ENCODE measurements at places on chromosomes 1 and 21.

GRCh38 chr1:246351721-246352120 is 155.4 kb downstream of the SMYD3 start:
- DNase-seq, result no peak

GRCh38 chr21:45167796-45168222 is 93.4 kb downstream of the ADARB1 start:
- DNase-seq, result no peak

- no peak for DNase-seq
These were observed 5.2 kb downstream of the INKA2 start for GRCh38 chr1:111733992-111734341.

DNA sequence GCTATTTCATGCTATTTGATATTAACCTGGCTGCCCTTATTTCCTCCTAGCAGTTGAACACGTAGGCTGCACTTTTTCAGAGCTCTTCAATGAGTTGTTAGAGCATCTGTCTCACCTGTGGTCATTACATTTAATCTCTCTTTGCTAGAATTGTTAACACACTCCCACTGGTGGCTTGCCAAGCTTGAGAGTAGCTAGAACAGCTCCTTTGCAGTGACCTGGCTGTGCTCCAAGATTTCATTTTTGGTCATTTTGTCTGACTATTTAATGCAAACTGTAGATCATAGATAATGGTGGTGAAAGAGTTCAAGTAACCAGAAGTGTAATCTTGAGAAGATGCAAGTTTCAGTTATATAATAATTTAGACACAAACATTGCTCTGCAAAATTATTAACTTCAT is 105.6 kb downstream of the LRRC7 start:
- DNase-seq, result no peak

DNA sequence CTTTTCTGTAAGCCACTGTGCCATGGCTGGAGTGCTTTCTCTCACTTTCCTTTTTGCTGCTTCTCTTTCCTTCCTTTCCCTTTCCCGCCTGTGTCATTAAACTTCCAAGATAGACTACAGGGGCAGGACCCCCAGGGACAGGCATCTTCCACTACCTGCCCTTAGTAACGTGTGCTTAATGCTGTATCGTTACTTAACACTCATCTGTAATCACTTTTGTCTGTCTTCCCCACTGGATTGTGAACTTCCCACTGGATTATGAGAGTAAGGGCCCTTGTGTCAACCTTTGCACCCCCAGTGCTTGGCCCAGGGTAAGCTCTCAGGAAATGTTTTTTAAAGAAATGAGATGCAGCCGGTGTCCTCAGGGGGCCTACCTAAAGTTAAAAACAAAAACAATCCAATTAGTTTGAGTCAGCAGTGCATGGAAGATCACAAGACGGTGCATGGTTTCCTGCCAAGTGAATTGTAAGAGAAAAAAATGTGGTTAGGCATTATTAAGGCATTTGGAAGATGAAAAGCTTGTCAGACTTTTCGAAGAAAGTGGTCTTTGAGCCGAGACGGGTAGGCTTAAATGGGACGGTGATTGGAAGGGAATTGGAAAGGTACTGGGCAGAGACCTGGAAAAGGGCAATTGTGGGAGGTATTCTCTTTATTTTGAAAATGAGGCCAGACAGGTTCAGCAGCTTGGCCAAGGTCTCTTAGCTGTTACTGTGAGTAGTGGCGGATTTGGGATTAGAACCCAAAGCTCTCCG is 958 bp downstream of the LYPLAL1 start:
- DNase-seq, result no peak

DNA sequence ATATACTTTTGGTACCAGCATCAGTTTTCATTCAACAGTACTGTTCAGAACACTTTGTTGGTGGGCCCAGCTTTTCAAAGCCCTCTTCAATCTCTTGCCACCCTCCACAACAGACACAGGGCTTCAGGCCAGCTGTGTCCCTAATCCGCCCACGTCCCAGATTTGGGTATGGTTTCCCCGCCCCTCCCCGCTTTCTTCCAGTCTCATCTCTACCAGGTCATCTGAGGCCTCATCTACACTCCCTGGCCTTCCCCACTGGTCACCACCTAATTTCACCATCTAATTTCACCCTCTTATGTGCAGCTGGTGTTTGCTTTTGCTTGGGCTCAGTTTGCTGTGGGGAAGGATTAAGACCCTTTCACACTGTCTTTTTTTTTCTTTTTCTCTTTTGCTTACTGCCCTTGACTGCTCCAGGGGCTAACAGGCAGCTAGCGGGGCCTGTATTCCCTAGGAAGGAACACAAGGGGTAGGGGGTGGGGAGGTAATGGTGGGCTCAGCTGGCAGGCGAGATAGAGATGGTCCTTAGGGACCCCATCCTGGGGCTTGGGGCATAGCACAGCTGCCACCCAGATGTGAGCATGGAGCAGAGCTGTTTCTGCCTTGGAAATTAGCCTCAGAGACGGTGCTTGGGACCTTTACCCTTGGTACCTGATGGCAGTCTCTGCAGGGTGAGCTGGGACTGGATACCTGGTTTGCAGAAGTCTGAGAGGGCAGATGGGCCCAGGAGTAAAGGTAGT is 3.8 kb upstream of the EPB41 start:
- no peak for DNase-seq

- DNase-seq, result no peak
These were observed 9.5 kb downstream of the ACTL8 start for GRCh38 chr1:17764591-17764990.

GRCh38 chr1:231750818-231751362 is 124.3 kb downstream of the DISC1 start:
- no peak for DNase-seq

GRCh38 chr21:39923476-39923875 is 56.2 kb downstream of the PCP4 start:
- no peak for DNase-seq

GRCh38 chr21:38236232-38236631 is 20.6 kb upstream of the KCNJ15 start:
- DNase-seq, result no peak

GRCh38 chr1:225539069-225539468 is 111.2 kb upstream of the LBR start:
- no peak for DNase-seq

DNA sequence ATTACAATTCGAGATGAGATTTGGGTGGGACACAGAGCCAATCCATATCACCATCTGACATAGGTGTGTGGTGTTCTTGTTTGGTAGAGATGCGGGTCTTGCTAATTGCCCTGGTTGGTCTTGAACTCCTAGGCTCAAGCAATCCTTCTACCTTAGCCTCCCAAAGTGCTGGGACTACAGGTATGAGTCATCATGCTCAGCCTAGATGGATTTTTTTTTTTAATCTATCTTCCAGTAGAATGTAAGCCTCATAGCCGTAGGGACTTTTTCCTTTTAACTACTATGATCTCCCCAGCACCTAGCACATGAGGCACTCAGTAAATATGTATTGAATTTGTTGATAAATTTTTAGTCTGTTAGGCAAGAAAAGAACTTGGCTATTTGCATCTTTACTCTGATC is 94.6 kb upstream of the TENT5C start:
- no peak for DNase-seq

- DNase-seq, result no peak
These were observed 65.6 kb downstream of the PRKCZ start for GRCh38 chr1:2115702-2116341.

DNA sequence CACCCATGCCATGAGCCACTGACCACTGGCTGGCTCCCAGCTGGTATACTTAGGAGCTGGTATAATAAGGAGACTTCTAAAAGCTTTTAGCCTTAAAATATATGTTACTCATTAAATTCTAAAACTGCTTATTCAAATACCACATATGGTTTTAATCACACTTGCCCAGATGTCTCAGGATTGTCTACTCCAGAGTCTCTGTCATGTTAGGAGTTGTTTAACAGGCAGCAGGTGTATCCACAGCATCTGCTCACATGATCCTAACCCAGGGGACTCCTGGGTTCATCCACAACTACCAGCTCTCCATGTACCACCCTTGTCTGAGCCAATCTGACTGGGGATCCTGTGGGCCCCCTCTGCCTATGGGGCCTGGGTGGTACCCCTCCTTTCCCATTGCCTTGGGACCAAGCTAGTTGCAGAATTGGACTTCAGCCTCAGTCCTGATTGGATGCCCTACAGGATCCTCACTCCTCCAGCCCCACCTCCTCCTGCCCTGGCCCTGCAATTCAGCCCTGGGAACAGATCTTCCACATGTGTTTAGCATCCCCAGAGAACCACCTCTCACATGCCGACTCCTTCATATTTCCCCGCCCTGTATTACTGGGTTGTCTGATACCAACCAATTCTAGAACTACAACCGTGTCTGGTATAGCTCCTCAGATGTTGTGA is 61.3 kb downstream of the BCAR3 start:
- DNase-seq, result no peak

DNA sequence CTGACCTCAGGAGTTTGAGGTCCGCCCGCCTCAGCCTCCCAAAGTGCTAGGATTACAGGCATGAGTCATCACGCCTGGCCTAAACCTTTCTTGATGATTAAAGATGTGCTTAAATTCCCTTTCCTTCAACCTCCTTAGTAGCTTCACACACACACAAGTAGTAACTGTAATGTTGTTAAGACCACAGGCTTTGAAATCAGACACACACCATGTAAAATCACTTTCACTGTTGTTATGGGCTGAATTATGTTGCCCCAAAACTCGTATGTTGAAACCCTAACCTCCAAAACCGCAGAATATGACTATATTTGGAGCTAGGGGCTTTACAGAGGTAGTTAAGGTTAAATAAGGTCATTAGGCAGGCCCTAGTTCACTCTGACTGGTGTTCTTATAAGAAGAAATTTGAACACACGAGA is 180.2 kb downstream of the NR5A2 start:
- DNase-seq, result no peak

GRCh38 chr1:55322842-55323241 is 107.7 kb upstream of the USP24 start:
- no peak for DNase-seq

DNA sequence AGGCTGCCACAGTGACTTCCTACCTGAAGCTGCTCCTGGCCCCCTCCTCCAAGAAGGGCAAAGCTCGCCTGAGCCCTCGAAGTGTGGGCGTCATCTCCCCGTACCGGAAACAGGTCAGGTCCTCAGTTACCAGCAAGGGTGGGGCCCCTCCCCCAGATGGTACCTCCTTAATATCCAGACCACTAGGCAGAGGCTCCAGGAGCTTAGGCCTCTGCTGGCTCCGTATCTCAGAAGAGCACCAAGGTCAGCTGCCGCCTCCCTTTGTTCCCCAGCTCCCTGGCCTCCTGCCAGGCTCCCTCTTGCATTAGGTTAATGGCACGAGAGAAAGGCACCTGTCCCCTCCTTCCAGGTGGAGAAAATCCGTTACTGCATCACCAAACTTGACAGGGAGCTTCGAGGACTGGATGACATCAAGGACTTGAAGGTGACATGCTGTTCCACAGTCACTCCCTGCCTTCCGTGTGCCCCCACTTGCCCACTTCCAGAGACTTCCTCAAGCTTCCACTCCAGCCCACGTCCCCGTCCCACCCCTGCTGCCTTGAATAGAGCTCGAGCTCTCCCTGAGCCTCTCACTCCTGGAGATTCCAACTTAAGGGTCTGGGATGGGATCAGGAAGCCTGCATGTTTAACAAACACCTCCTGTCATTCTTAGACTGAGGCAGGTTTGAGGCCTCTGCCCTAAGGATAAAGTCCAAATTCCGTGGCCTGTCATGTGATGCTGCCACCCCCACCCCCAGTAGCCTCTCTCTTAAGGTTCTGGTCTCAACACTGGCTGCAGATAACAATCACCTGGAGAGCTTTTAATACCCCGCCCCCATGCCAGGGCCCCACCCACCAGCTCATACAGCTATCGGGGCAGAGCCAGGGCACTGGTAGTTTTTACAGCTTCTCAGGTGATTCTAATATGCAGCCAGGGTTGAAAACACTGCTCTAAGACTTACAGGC is 8.3 kb downstream of the RHOC start:
- DNase-seq, result no peak

DNA sequence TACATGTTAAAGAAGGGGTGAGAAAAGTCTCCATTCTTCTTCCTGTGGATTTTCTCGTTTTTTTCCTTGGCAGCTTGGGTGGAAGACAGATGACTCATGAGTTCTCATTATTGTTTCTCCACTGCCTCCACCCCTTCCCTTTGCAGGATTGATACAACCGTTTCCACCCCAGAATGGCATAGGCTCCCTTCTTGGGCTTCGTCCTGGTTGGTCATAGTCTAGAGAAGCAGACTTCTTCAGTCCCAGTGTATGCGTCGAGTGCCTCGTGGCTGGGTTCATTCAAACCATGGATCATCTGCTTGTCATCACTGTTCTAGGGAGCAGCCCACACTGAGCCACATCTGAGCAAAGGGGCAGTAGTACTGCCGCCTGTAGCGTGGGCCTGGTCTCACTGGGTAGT is 13.7 kb downstream of the PTGFRN start:
- DNase-seq, result no peak

- DNase-seq, result no peak
These were observed 108.8 kb downstream of the NRIP1 start for GRCh38 chr21:14955936-14956520.

- DNase-seq, result no peak
These were observed 15.2 kb downstream of the SLC27A3 start for GRCh38 chr1:153790313-153790965.

DNA sequence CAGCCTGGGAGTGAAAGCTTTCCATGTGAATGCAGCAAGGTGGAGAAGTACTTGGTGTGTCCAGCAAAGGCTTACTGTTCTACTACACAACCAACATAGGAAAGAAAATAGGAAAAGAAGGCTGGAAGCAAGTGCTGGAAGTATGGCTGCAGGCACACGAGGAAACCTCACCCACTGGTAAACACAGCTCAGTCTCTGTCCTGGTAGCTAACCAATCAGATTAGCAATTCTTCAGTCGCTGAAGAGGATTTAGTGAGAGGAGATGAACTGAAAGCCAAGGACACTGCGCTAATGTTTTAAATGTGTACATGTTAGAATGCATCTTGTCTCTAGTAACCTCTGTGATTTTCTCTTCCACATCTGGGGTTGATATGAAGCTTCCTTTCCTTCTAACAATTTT is 36.2 kb upstream of the CACHD1 start:
- no peak for DNase-seq

DNA sequence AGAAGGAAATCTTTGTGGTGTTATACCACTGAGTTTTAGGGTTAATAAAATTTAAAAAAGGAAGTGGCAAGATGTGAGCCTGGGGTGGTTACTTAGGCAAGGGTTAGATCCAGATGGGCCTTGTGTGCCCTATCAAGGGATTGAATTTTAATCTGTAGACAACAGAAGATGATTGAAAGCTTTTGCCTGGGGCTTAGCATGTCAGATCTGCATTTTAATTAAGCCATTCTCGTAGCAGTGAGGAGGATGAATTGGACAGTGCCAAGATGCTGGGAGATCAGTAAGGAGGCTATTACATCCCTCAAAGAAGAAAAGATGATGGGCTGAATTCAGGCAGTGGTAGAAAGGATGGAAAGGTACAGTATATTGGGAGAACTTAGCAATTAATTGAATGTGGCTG is 42.3 kb downstream of the HMGB4 start:
- DNase-seq, result no peak

- DNase-seq, result no peak
These were observed 19.5 kb upstream of the RGSL1 start for GRCh38 chr1:182430263-182431068.

GRCh38 chr1:51968632-51969031 is 21.9 kb downstream of the RAB3B start:
- DNase-seq, result no peak
